ENCODE measurements at places on chromosomes 16 and 17. TPM values are rescaled to one million over a fixed set of nuclear protein-coding genes. Genes with fewer than 3 reads are reported as not detected.

ABCA8 gene
- 7.6 TPM for total RNA-seq

TBC1D3E gene
- total RNA-seq: not detected

OR1A1 gene
- not detected for total RNA-seq

NECAB2 gene
- total RNA-seq: 0.22 TPM

CNP gene
- total RNA-seq: 40.6 TPM

CCL7 gene
- 0.89 TPM for total RNA-seq

HYDIN gene
- 1.00 TPM for total RNA-seq

ITGB4 gene
- under 0.01 TPM for total RNA-seq

KRTAP2-2 gene
- total RNA-seq: not detected

TEKT5 gene
- total RNA-seq: not detected

TM4SF5 gene
- total RNA-seq: not detected

TAC4 gene
- not detected for total RNA-seq

RNF167 gene
- total RNA-seq: 14.2 TPM

HIC1 gene
- total RNA-seq: 107 TPM

KRTAP3-1 gene
- total RNA-seq: not detected

CCL4 gene
- not detected for total RNA-seq

ABCC6 gene
- 0.37 TPM for total RNA-seq

SLC22A31 gene
- 0.25 TPM for total RNA-seq

ATP2A1 gene
- 0.22 TPM for total RNA-seq

ARL16 gene
- 25.0 TPM for total RNA-seq

FGF11 gene
- total RNA-seq: 1.7 TPM

TP53TG3D gene
- total RNA-seq: 0.12 TPM

IGF2BP1 gene
- total RNA-seq: 0.44 TPM

DHX58 gene
- total RNA-seq: 10.3 TPM

TMEM235 gene
- not detected for total RNA-seq

KRTAP4-1 gene
- total RNA-seq: 0.11 TPM

TAT gene
- not detected for total RNA-seq

HSBP1 gene
- 25.1 TPM for total RNA-seq

RNF222 gene
- not detected for total RNA-seq

KRT25 gene
- total RNA-seq: not detected

HEATR9 gene
- total RNA-seq: not detected

Data from uterine smooth muscle cell (primary cell).